ENCODE measurements at places on chromosomes 7 and 10.

- no peak for DNase-seq
Measured at GRCh38 chr7:29352041-29352440, 157.5 kb downstream of the CHN2 start.

GRCh38 chr10:114029655-114030054 lies 14.0 kb upstream of the ADRB1 start:
- no peak for DNase-seq

DNA sequence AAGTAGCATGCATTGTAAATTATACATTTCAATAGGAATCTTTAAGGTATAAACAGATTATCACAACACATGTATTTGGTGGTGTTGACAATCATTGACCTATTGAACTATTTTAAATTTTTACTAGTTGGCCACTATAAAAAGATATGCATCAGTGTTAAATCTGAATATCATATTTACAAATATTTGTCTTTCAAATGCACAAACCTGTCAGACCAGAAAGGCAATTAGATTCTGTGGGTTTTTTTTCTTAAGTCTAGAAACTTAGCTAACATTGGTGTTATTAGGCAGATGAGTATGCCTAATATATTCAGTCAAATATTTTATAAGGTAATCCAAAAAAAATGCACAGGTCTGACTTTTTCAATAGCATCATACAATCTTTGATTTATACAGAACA lies 241.4 kb upstream of the DGKB start:
- DNase-seq = no peak

GRCh38 chr10:18312374-18313139 lies 172.3 kb downstream of the CACNB2 start:
- no peak for DNase-seq

GRCh38 chr10:607545-608185 lies 81.8 kb downstream of the DIP2C start:
- DNase-seq = no peak

DNA sequence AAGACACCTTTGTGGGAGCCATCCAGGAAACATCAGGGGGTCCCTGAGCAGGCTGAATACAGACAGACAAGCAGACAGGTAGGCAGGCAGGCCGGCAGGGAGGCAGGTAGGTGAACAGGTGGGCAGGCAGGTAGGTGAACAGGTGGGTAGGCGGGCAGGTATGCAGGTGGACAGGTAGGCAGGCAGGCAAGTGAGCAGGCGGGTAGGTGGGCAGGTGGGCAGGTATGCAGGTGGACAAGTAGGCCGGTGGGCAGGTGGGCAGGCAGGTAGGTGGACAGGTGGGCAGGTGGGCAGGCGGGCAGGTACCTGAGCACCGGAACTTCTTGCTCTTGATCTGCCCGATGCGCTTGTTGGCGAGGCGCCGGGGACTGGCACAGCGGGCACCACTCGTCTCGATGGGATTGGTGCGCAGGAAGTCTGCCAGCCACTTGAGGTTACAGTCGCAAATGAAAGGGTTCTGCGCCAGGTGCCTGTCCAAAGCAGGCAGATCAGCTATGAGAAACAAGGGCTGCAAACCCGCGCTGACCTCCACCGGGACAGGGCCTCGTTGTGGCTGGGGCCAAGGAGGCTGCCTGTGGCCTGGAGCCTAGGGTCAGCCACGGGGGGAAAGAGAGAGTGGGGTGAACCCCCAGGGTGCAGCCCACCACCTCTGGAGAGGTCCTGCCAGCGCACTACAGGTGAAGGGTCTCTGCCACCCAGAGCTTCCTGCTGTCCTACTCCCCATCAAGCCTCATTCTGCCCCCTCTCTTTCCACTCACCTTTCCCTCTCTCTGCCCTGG lies 136.9 kb downstream of the SLIT1 start:
- DNase-seq = no peak

Data from activated CD8-positive, alpha-beta memory T cell treated with anti-CD3 and anti-CD28 coated beads, Interleukin-2, amount 50 U/mL, for 4 hours (primary cell).